ENCODE measurements at places on chromosomes 6 and 20.

GRCh38 chr6:106085692-106085983 lies 498 bp upstream of the PRDM1 start:
- no peak for DNase-seq

- no peak for DNase-seq
These were observed 192.7 kb upstream of the NOX3 start for GRCh38 chr6:155648301-155648700.

GRCh38 chr20:54474046-54474445 lies 1.3 kb upstream of the DOK5 start:
- no peak for DNase-seq

DNA sequence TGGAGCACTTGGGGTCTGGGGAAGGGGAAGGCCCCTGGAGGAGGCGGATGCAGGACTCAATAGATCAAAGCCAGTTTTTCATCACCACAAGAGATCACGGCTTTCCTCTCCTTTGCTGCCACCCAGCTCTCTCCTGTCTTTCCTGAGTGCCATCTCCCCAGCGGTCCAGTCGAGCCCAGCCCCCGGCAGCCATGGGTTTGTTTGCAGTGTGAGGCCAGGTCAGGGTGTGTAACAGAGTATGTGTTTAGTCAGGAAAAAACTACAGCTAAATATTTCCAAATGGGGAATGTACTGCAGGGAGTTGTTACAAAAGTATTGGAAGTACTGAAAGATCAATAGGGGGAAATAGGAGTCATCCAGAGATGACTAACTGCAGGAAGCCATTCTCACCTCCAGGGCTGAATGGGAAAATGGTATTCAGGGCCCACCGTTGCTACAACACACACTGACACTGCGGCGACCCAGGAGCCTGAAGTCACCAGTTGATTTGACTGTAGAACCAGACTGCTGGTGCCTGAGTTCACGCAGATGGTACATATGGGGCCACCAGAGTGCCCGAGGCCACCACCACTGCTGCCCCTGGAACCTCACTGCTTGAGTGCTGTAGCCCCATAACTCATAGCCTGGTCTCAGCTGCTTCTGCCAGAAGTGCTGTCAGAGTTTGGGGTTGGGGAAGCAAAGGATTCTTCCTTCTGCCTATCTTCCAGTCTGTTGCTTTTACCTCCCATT lies 23.6 kb upstream of the FANCE start:
- DNase-seq = no peak

DNA sequence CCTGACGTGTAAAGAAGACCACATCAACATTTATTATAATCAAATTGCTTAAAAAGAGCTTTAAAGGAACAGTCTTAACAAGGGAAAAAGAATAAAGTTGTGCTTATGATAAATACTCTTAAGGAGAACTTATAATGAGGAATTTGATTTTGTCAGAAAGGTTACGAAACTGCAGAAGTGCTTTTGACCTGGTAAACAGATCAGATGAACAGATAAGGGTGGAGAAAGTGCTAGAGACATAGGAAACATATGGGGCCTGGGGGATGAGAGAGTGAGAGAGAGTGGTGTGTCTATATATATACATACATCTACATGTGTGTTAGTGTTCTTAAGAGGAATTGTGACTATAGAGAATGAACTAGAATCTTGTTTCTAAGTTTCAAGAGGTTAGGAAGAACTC lies 186.2 kb upstream of the GJE1 start:
- DNase-seq = no peak

DNA sequence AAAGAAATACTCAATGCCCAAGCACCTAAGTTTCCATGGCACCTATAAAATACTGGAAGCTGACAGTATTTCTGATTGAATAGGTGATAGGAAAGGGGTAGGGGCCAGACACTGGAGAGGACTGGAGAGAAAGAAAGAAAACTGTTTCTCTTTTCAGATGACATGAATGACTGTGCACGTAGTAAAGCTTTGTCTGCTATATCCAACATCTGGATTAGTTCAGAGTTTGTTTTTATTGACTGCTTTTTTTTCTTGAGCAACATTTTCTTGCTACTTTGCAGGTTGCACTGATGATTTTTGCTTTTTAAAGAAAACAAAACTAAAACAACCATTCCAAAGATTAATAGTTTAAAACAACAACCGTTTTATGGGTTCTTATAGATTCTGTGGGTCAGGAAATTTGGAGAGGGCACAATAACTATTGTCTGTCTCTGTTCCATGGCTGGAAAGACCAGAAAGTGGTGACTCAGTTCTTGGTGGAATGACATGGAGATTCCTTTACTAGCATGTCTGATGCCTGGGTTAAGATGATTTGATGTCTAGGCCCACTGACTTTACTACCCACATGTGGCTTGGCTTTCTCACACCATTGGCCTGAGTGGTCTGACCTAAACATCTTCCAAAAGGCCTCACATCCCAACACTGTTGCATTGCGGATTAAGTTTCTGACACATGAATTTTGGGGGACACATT lies 12.2 kb upstream of the LRP11 start:
- DNase-seq = no peak

GRCh38 chr6:92690997-92691599 lies 728.3 kb downstream of the EPHA7 start:
- no peak for DNase-seq

DNA sequence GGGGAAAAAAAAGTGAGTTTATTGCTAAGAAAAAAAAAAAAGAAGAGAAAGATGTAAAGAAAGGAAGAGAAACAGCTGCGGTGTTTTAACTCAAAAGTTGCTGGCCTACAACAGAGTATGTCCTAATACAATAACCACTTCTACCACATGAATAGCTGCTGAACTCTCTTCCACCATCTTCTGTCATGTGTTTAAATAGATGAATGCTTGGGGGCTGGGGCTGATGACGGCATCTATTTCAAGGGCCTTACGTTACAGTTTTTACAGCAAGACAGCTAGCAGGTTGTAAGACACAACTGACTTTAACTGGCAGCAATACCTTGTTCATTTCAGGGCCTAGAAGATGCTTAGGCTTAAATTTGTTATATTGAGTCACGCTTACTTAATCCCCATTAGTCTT lies 50.4 kb downstream of the MAP3K7 start:
- no peak for DNase-seq

DNA sequence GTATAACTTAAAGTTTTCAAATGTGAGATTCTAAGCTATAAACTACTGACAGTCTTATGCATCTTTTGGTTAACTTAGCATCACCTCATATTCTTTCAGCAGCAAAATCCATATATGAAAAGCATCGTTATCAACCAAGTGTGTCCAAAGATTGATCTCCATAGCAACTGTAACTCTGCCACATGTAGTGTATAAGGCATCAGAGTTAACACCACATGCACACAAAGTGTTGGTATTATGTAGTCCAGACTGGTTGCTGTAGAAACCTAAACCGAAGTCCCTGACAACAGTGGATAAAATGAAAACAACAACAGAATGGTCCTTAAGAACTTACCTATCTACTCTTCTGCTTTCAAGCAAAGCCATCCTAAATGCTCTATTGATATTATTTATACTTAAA lies 39.6 kb downstream of the PDSS2 start:
- DNase-seq = no peak

GRCh38 chr6:3549314-3549940 lies 92.6 kb upstream of the SLC22A23 start:
- DNase-seq = peak; percentile 18

GRCh38 chr6:125957391-125957693 lies 772 bp downstream of the HINT3 start:
- no peak for DNase-seq

GRCh38 chr6:3422435-3423070 lies 34.3 kb downstream of the SLC22A23 start:
- no peak for DNase-seq

- DNase-seq = no peak
These were observed 3.5 kb downstream of the LHFPL5 start for GRCh38 chr6:35808688-35809087.

GRCh38 chr20:21704408-21705385 lies 767 bp upstream of the PAX1 start:
- DNase-seq = no peak

DNA sequence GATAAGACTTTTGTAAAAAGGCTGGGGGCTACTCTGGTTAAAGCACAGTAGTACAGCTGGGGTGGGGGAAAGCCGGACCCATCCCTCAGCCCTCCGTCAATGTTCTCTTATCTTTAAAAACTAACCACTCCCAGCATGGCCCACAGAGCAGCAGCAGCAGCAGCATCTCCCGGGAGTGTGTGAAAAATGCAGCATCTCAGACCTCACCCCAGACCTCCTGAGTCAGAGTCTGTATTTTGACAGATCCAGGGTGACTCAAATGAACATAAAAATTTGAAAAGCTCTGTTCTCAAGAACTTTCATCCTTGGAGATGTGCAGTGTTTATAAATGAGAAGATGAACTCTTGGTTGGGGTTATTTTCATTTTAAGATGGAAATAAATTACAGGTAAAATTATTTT lies 277.7 kb upstream of the ECI2 start:
- no peak for DNase-seq

DNA sequence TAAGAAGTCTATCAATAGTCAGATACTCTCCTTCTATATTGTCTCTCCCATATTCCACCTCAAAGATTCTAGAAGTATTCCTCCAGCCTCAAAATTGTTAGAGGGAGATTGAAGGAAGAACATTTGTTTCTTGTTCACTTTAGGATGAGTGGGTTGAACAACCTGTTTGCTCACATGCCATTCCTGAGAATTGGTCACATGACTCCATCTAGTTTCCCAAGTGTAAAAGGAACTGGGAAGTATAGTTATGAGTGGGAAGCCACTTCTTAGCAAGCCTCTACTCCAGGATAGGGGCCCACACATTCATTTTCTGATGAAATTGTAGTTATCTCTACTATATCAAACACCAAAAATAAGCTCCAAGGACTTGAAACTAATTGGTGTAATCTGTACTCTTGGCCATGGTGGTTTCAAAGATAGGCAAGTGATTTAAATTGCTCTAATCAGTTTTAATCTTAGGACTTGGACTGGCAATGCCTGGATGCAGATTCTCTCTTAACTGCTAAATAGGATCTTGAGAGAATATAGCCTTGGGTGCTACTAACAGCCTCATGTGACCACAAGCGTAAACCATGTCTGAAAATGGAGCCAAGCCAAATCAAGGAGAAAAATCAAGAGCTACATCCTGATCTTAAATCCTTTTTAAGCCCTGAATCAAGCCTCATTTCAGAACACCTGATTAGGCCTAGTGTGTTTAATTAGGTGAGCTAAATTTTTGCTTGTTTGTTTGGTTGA lies 758.7 kb upstream of the MAN1A1 start:
- no peak for DNase-seq

DNA sequence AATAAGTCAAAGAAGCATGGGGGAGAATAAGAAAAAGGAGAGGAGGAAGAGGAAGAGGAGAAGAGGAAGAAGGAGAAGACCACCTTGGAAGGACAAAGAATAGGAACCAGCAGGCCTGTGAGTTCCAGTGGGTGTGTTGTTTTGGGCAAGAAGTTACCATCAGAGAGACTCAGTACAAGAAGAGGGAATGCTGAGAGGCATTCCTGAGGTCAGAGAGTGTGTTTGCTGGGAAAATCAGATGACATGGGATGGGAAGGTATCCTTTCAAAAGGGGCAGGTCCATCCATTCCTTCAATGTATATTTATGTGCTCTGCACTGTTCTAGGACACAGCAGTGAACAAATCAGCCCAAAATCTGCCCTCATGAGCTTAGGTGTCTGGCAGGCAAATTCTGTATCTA lies 40.5 kb upstream of the PRIM2 start:
- DNase-seq = no peak

DNA sequence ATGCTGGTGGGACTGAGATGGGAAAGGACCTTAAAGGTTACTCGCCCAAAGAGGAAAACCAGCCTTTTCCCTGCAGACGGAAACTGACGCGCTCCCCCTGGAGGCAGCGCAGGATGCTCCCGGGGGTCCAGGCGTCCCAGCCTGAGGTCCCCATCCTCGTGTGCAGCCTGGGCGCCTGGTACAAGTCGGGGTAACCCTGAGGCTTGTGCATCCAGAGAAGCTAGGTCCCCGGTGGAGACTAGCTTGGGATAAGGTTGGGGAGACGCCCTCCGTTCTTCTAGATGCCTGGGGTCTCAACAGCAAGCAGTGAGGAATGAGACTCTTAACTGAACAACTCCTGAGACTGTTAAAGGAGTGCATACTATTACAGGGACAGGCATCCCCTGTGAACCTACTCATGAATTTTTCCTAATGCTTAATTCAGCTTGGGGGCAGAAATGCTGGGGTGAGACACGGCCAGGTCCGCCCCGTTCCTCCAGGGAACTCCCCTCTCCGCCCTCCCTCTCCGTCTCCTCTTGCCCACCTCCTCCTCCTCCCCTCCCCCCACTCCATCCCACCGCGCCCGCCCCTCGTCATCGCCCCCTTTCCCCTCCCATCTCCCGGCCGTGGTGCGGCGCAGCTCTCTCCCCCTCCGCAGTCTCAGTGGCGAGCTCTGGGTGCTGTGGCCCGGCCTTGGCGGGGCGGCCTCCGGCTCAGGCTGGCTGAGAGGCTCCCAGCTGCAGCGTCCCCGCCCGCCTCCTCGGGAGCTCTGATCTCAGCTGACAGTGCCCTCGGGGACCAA lies at the start of gene PRSS35:
Gene PRSS35 (plus strand): TSS at position 634 of the 781 bp plus-strand sequence. CDS start 10,908 bp downstream, outside the sequence.
- DNase-seq = peak; percentile 62

- DNase-seq = no peak
These were observed 62.4 kb downstream of the TXNDC5 start for GRCh38 chr6:7848229-7848628.

DNA sequence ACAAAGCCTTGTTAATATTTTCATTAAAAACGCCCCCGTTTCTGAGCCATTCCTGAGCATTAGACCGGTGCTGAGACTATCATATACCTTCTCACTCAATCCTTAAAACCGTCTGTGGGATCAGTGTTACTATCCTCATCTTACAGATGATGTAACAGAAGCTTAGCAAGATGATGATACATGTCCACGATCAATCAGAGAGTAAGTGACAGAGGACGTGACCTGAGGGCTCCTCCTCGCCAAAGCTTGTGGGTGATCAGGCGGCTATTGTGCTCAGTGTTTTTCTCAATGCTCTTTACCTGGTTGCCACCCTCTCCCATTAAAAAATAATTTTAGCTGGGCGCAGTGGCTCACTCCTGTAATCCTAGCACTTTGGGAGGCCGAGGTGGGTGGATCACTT lies 113.1 kb downstream of the MTHFD1L start:
- no peak for DNase-seq

GRCh38 chr6:101478891-101479290 lies 85.4 kb downstream of the GRIK2 start:
- no peak for DNase-seq

- DNase-seq = no peak
These were observed 11.3 kb downstream of the NFATC2 start for GRCh38 chr20:51531141-51531710.

DNA sequence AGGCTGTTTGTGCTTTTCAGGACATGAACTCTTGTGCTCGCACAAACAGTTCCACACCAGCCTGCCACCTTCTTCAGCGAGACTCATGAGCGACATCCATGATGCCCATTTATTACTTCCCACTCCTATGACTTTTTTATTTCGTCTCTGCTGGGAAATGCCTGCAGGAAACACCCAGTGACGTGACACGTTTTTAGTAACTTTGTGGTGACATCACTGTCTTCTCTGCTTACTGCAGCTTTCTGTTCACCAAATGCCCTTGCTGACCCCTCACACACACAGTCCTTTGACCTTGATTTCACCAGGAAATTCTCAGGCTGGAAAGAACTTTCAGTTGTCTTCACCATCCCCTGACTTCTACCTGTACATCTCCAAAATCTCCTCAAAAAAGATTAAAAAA lies 8.9 kb downstream of the TRIM40 start:
- DNase-seq = no peak

Measured in right atrium auricular region (tissue), 2 donors.